ENCODE measurements at places on chromosomes 12 and 14.

GRCh38 chr14:89724628-89724960 lies 229.9 kb downstream of the EFCAB11 start:
- DNase-seq = no peak

DNA sequence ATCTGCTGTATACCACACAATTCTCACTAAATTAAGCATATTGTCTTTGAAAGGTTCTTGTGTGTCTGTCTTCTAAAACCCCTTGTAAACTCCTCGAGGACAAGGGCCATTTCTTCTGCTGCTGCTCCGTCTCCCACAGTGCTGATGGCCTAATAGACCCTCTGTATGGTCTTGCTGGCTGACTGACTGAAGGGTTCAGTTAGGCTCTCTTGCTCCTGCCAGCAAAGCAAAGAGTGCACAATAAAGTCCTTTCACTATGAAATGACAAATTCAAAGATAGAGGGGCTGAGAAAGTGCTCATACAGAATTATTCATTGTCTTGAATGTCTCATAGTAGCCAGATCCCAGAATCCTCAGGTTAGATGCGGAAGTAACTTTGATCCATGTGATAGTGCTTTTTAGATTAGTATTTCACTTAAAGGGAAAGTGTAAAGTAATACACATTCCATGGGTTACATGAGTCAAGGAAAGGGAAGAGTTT lies 14.2 kb upstream of the RIOX1 start:
- DNase-seq = no peak

DNA sequence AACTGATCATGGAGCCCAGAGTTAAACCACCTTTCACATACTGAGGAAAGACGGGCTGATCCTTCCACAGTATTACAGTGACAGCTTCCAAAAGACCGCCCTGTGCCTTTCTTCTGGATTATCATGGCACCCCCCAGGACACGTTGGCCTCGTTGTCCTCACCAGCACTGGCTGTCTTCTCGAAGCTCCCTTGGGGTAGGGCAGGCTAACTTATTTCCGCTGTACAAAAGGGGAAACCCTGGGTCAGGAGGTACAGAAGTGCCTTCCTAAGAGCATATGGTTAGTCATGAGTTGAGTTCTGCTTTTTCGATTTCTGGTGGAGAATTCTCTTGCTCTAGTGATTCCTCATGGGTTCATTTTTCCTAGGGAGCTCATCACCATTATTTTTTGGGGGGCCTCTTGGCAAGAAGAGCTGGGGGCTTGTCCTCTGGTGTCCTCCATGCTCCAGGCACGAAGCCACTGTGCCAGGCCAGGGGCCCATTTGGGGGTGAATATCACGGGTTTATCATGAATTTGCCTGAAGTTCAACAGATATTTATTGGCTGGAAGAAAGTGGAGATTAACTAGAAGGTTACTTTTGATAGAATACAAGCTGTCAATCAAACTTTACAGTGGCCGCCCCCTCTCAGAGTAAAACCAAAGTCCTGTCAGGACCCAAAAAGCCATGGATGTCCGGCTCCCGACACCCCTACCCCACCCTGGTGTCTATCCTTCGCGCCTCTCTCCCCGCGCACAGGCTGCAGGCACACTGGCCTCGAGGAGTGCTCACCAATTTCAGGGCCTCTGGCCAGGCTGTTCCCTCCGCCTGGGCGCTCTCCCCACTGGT lies 8.8 kb upstream of the TRAF3 start:
- DNase-seq = no peak

DNA sequence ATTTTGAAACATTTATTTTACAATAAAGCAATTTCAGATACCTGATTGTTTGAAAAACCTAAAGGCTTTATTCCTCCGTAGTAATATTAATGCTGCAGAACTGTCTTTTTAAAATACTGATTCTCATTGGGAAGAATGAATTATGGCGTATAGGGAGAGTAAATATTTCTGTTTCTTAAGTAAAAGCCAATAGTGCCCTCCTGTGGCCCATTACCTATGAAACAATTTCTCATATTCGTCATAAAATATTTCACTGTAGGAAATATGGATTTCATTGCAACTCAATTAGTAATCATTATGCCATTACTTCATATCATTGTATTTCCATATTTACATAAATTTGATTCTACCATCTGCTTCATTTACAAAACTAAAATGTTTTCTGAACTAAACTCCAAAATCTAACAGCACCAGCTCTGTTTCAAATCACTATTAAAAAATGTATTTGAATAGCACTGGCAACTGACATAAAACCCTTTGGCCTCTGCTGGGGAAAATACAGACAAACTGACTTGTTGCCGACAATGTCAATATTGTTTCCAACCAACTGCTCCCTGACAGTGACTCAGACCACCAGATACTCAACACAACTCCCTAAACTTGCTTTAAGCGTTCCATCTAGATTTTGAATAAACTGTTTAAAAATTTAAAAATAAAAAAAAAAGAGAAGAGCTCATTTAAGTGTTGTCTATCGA lies 290.3 kb downstream of the NAV3 start:
- no peak for DNase-seq

DNA sequence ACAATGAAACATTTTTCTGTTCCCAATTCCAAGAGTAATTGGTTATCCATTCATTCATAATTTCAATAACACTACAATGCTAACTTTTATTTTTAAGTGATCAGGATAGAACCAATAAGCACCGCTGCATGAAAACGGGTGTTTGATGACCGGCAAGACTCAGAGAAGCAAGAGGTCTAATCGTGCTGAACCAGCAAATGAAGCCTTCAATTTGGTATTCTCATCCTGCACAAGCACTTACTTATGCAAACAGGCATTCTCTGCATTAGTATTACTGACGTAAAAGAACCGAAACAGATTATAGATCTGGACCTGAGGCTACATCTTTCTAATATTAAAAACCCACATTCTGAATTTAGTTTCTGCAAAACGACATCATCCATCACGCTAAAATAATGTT lies 67.7 kb downstream of the RBM19 start:
- no peak for DNase-seq

- no peak for DNase-seq
These were observed 19.9 kb upstream of the KCNK10 start for GRCh38 chr14:88342980-88343379.
